ENCODE measurements at places on chromosomes 7 and 10.

GRCh38 chr7:149719050-149719899 lies 54.1 kb downstream of the ZNF467 start:
- DNase-seq: no peak

- no peak for DNase-seq
Observed at GRCh38 chr10:13316635-13317311, 16.9 kb upstream of the PHYH start.

- no peak for DNase-seq
Observed at GRCh38 chr7:46589286-46589685, 668.2 kb upstream of the IGFBP3 start.

DNA sequence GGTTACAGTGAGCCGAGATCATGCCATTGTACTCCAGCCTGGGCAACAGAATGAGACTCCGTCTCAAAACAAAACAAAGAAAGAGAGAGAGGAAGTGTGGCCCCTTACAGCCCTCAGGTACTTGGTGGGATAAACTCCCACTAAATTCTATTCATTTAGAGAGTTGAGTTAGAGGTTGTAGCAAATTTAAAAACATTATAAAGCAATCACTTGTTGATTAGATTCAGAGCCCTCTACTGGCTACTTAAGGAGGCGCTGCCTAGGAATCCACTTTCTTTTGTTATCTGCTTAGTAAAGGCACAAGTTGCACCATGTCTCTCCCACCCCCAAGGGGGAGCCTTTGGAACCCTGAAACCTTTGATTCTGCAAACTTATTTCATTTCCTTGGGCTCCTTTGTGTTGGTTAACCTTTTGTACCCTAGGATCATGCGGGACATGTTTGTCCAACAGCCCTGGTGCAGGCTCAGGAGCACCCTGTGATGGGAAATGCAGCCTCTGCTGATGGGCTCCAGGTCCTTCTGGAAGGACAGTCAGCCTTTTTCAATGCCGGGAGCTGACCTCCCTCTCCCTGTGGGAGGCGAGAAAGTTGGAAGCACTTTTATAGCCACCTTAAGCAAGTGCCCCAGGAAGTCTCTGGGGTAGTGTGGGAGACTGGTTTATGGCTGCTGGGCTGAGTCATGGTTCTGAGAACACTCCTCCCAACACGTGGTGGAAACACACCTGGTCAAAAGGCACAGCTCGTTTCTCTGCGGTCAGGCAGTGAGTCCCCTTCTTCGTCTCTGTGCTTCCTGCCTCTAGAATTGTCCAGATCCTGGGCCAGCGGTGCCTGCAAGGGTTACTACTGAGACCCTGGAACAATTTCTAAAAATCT lies 2.3 kb downstream of the HKDC1 start:
- DNase-seq: no peak

- DNase-seq: no peak
Observed at GRCh38 chr7:137403353-137403695, 59.8 kb upstream of the PTN start.

- no peak for DNase-seq
Observed at GRCh38 chr10:67259319-67259929, 333.6 kb downstream of the LRRTM3 start.

DNA sequence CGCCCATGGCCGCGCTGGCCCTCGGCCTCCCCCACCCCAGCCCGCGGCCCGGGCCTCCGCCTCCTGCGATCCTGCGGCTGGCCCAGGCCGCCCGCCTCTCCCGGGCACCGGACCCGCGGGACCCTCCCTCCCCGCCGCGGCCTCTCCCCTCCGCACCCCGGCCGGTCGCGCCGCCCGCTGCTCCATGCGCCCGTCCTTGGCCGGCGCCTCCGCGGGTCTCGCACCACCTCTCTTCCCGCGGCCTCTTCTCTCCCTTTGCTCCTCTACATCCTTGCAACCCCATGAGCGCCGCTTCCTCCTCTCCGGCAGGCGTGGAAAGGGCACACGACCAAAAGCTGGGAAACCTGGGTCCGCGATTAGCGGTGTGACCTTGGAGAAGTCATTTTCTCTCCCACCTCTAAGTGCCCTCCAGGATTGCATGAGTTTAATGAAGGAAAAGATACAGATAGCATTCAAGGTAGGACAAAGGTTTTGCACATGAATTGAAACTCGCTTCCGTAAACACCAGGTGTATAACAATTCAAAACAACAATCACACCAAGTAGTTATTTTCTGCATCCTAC lies 448 bp upstream of the SRPK2 start:
- no peak for DNase-seq

GRCh38 chr10:104424719-104425118 lies 71.1 kb downstream of the CFAP58 start:
- DNase-seq: no peak

- DNase-seq: no peak
Observed at GRCh38 chr10:111873621-111874135, 309.9 kb downstream of the GPAM start.

DNA sequence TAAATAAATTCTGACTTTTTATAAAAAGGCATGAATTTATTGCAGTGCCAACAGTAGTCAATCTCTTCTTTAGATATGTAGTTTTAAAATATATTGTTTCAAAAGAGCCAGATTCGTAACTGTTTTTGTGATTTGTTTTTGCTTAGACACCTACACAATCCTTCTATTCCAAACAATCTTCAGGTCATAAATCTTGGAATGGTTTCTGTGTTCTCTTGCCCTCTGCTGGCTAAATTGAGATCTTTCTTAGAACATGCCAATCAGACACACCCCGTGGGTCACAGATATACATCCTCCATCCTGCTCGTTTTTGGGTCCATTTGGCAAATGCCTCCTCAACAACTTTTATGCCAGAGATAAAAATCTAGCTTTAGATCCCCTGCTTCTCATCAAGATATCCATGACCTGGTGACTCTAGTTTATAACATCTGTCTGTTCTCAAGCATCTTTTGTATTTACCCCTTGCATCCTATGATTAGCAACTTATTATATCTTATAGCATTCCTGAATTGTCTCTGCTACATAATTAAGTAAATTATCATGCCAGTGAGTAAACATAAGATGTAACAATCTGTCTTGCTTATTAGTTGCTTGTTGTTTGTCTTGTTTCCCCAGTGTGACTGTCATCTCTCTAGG lies 35.3 kb upstream of the IFRD1 start:
- no peak for DNase-seq

- no peak for DNase-seq
Observed at GRCh38 chr10:59601985-59602384, 107.7 kb downstream of the SLC16A9 start.

- DNase-seq: no peak
Observed at GRCh38 chr7:74042746-74043522, 15.0 kb downstream of the ELN start.

DNA sequence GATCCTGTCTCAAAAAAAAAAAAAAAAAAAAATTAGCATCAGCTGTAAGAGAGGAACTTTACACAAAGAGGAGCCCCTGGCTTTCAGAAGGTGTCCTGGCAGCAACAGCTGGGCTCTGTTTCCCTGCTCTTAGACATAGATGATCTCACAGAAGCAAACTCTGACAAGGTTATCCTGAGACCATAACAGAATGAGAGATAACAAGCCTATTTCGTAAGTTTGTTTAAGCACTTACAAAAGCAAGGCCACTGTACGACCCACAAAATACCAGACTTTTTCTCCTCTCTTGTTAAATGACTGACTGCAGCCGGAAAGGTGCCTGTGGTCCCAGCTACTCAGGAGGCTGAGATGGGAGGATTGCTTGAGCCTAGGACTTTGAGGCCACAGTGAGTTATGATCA lies 33.3 kb upstream of the OTUD1 start:
- no peak for DNase-seq

DNA sequence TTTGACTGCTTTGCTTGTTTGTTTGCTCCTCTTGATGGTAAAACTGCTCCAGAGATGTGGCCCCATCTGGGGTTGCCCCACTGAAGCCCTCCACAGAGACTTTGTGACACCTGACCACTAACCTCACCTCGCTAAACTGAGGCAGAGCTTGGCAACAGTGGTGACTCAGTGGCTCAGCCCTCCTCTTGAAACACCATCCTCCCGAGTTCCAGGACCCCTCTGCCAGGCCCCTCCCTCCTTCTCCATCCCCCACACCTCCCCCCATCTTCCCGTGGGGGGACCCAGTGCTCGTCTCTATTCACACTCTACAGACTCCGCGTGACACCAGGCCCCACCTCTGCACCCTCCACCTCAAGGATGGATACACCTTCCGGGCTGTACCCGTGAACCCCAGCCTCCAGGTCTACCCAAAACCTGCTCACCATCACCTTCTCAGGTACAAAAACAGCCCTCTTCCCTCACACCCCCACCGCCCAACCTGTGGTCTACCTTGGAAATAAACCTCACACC lies 19.0 kb upstream of the RET start:
- no peak for DNase-seq

- no peak for DNase-seq
Observed at GRCh38 chr10:81953420-81953819, 78.4 kb downstream of the NRG3 start.

Data from SIG-M5 (cell line).